Forelimb muscle (tissue), 1 donor: ENCODE measurements at places on chromosomes 3 and 15.

- DNase-seq, result no peak
These were observed 4.5 kb downstream of the SLC49A4 start for GRCh38 chr3:122799322-122799721.

DNA sequence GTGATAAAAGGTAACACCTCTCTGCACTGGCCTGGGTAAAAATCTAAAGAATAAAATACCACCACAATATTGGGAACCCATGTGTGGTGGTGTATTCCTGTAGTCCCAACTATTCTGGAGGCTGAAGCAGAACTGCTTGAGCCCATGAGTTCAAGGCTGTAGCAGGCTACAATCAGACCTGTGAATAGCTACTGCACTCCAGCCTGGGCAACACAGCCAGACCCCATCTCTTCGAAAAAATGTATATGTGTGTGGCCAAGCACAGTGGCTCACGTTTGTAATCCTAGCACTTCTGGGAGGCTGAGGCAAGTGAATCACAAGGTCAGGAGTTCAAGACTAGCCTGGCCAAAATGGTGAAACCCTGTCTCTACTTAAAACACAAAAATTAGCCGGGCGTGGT, 1.8 kb upstream of the RPL14 start:
- DNase-seq, result no peak

- no peak for DNase-seq
These were observed 32.5 kb downstream of the FNDC3B start for GRCh38 chr3:172071780-172072330.

DNA sequence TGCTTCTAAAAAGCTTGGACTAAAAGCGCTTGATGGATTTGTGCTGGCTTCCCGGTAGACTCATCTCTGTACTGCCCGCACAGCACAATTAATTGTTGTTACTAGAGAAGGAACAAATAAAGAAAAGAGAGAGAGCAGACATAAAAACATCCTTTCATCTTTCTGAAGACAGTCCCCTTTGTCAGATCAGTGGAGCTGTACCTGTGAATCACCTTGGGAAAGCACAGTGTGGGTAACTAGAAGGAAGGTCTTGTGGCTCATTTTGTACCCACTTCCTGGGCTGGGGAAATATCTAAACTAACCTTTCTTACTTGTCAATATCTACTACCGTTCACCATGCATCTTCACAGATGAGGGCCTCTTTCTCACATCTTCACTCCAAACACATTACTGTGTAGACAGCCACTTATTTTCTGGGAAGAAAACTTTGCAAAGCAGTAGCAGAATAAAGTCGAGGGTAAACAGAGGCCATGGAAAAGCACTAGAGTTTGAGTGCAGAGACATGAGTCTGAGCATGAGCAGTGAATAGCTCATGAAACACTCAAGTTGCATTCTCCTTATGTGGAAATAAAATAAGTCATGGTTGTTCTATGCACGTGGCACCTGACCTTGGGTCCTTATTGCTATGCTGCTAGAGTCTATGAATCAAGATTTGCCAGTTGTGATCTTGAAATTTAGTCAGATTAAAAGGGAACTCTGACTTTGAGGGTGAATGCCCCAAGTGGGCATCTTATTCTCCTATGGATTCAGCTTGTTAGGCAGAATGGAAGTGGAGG, 169.3 kb downstream of the LPP start:
- DNase-seq, result no peak

- DNase-seq, result no peak
These were observed 287.0 kb upstream of the TMC3 start for GRCh38 chr15:81660976-81661375.

DNA sequence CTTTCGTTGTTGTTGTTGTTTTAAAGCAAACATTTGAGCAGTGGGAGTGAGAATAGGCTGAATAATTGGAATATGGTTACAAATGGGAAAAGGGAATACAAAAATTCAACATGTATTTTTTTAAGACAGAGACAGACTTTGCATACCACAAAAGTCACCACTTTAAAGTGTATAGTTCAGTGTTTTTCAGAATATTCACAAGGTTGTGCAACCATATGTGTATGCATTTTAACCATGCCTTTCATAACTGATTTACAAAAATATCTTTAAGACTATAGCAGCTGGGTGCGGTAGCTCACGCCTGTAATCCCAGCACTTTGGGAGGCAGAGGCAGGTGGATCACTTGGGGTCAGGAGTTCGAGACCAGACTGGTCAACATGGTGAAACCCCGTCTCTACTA, 41.3 kb downstream of the EHHADH start:
- no peak for DNase-seq

DNA sequence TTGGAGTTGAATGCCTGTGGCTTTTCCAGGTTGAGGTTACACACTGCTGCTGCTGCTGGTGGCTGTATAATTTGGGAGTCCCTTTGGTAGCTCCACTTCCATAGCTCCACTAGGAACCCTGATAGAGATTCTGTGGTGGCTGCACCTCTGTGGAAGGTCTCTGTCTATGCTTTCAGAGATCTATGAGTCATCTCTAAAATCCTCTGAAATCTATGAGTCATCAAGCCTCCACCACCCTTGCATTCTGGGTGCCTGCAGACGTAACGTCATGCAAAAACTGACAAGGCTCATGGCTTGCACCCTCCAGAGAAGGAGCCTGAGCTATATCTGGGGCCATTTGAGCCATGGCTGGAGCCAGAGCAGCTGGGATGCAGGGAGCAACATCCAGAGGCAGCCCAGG, 1037.0 kb upstream of the CFAP20DC start:
- no peak for DNase-seq

DNA sequence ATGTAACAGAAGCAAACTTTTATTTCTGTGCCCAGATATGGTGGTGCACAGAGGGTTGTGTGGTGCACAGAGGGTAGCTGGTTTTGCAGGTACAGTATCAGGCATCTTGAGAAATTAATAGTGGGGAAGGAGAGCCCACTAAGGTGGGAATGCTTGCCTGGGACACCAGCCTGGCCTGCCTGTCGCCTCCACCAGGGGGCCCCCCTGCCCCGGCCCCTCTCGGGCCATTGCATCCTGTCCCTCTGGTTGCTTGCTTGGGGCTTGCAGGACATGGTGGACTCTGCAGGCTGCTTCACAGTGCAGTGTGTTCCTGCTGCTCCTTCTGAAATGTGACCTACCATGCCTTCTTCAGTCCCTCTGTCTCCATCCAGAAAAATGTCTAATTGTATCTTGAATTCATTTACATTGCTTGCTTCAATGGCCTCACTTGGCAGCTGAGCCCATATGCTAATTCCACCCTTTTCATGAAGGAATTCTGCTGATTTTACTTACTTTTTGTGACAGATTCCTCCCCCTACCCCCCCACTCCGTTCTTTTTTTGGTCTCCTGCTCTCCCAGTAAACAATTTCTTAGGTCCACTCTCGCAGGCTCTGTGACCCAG, 73.6 kb downstream of the EEFSEC start:
- no peak for DNase-seq

DNA sequence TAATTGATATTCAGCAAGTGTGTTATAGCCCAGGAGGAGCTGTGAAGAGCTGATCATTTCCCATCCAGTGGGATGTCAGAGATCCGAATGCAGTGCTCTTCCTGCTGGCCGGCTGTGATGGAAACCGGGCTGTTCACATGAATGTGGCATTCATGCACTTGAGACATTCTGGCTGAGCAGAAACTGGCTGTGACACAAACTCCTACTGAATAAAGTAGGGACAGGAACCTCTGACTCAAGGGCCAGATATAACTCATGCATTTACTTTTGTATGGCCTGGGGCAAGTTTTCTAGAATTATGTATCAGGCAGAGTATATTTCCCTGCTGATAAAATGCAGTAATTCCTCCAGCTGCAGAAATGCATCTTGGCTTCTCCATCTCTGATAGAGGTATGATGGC, 83.4 kb upstream of the FAM3D start:
- DNase-seq, result no peak

DNA sequence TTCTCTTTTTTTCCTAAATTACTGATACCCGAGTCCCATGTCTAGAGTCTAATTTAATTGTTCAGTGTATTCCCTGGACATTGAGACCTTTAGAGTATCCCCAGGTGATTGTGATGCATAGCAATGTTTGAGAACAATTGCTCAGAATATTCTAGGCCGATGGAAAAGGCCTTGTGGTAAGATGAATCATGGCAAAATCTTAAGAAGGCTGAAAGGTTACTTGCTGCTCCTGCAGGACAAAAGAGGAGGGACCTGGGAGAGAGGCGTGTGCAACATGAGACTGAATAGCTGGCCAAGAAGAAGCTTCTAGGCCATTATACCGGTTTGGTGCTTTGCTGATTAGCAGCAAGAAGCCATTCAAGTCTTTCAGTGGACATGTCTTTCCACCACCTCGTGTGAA, 256.6 kb downstream of the ROBO2 start:
- no peak for DNase-seq

DNA sequence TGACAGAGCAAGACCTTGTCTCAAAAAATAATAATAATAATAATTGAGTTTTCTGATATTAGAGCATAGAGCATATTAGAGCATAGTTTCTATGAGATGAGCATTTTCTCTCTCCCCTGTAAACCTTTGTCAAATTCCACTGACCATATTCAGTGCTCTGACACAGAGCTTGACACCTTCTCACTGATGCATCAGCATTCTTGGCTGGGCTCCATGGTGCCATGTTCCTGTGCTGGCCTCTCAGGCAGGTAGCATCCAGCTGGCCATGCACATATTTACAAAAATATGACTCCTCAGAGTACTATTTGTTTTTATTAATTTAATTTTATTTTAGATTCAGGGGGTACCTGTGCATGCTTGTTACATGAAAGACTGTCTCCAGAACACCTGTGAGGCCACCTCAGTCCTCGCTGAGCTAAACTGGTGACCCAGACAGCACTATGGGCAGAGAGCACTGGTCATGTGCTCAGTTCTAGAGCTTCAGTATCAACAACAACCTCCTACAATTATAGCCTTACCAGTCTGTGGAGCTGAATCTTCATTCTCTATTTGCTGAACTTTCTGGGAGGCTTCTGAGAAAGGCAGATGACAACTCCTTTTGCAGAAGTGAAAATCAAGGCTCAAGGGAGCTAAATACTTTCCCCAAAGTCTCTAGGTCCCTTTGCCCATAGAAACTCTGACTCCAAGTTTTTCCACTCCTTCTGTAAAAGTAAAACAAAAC, 21.6 kb upstream of the SLC28A2 start:
- no peak for DNase-seq
